ENCODE measurements at places on chromosomes 5 and 9.

DNA sequence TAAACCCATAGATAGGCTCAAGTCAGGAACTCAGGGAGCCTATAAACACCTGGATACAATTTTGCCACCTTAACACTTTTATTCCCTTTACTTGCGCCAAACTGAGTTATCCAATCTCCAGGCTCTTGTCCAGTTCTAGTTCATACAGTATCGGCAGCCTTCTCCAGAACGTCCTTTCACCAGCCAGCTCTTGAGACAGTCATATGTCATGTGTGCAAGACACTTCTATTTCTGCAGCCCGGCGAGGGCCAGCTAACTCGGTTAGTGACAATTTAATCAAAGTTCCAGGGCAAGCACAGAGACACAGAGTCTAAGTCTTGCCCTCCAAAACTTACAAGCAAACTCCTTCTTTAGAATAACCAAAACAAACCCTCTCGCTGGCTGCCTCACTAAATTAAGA is 12.9 kb downstream of the ABCA1 start:
- DNase-seq = no peak

DNA sequence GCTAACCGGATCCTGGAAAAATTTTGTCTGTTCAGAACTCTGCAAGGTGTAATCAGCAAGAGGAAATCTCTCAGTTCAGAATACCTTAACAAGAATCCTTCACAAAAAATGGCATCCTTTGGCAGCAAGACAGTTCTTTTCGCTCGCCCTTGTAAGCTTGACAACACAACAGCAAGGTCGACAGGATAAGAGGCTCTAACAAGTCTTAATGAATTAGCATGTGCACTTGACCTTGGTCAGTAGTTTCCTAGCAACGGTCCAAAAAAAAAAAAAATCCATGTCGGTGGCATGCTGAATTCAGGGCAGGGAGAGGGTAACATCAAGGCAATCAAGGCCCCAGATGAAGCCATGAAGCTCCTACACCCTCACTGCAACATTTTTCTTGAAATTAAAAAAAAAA is 172.8 kb downstream of the APBA1 start:
- DNase-seq = no peak

DNA sequence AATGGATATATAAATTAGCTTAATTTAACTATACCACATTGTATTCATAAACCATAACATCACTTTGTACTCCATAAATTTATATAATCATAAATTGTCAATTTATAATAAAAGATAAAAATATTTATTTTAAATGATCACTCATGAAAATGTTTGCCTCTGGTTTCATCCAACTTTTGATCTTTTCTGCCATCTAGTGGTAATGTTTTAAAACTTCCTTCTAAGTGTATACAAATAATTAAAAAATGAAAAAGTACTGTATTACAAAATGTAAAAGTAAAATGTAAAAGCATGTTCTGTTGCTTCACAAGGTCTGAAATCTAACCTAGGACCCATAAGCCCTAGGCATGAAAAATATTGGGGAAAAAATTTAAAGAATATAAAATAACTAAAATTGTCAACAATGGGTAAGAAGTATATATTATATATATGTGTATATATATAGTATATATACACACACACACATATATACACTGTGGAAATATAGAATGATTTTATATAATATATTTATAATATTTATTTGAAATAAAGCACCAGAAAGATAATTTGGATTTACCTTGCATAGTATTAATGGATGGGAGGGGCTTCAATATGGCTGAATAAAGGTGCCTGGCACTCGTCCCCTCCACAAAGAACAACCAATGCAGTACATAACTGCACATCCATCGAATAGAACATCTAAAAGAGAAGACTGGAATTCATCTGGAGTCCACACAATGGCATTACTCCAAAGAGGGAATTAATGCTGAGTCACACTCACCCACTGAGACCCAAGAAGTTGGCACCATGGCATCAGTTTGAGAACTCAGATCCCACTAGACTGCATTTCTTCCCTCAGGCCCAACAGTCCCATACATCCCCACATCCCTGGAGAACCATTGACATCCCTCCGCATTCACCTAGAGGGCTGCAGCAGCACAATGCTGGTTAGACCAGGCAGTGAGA is 32.5 kb downstream of the ANXA1 start:
- no peak for DNase-seq

GRCh38 chr5:93891491-93892480 is 150.4 kb upstream of the POU5F2 start:
- DNase-seq = peak; percentile 50

GRCh38 chr5:3517348-3517747 is 78.3 kb upstream of the IRX1 start:
- DNase-seq = no peak

GRCh38 chr5:155676967-155677366 is 650.0 kb upstream of the SGCD start:
- DNase-seq = no peak

DNA sequence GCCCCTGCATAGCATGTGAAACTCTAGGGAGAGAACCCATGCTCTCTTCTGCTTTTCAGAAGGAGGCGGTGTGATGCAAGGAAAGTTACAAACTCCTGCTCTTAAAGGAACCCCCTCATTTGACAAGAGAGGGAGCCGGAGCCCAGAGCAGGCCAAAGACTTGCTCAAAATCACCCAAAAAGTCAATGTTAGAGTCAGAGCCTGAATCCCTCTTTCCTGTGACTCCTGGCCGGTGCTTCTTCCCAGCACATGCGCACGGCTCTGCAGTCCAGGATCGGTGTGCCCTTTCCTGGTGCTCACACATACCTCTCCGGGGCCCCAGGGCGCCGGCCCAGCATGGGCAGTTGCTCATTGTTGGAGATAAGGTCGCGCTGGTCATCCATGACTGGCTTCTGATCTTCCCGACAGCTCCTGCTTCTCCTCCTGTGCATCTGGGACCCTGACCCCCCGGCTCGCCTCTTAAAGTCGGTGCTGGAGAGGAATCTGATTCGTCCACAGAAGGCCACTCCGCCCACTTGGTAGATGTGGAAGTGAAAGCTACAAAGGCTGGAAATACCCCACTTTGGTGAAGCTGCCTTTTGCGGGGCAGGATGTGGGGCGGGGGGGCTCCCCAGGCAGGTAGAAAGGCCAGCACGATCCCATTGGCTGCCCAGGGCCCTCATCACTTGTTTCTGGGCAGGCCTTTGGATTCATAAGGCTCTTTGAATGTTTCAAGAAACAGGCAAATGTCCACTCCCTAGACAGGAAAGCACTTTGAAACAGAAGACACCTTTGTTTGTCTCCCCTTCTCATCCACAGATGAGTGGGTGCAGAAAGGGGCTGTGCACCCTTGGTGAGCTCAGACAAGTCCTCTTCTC is at the start of gene CD74:
CD74 (minus strand) TSS at position 592 of the 857 bp plus-strand sequence; CDS start at position 431, 161 bp downstream.
- DNase-seq = no peak

- no peak for DNase-seq
Measured at GRCh38 chr5:3181671-3182070, 414.0 kb upstream of the IRX1 start.

DNA sequence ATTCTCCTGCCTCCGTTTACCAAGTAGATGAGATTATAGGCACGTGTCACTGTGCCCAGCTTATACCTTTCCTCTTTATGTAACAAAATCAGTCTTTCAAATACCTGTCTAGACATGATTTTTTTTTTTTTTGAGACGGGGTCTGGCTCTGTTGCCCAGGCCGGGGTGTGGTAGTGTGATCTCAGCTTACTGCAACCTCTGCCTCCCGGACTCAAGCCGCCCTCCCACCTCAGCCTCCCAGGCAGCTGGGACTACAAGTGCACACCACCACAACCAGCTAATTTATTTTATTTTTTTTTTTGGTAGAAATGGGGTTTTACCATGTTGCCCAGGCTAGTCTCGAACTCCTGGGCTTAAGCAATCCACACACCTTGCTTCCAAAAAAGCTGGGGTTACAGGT is 13.2 kb downstream of the NADK2 start:
- no peak for DNase-seq

DNA sequence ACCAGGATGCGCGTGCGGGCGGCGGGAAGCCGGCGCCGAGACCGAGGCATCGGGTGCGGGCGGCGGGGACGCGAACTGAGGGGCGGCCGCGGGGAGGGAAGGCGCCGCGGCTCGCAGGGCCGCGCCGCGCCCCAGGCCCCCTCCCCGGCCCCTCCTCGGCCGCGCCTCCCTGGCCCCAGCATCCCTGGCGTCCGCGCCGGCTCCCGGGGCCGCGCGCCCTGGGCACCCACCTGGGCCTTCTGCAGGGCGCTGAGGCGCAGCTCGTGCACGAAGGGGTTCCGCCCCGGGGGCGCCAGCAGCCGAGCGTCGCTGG is 324 bp downstream of the LPCAT1 start:
- no peak for DNase-seq

GRCh38 chr9:111360881-111361280 is 30.9 kb upstream of the OR2K2 start:
- no peak for DNase-seq

- no peak for DNase-seq
Measured at GRCh38 chr5:149679876-149680809, 50.0 kb upstream of the PPARGC1B start.

DNA sequence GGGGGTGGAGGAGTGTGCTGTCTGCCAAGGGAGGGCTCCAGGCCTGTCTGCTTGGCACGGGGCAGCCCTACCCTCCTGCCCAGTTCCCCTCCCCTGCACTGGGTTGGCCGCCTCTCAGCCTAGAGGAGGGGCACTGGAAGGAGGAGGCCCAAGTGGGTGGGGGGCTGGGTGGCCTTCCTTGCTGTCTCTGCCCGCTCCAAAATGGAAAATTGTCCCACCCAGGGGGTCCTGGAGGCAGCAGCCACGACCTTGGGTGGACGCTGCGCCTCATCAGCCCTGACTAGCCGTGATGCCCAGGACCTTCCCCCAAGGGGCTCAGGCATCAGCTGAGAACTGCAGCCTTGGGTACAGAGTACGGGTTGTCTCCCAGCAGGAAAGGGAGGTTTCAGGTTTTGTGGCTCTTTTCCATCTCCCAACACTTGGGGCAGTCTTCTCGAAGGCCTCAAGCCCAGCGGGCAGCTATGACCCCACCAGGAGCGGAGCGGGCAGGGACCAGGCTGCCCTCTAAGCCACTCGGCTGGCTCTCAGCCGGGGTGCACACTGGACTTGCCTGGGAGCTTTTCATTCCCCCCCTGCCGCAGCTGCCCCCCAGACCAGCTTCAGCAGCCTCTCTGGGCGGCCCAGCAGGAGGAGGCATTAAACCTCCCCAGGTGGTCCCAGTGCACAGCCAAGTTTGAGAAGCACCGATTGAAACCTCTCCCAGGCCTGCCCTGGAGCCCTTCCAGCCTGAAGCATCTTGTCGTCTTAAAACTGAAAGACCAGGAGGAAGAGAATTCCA is 20.6 kb downstream of the NTNG2 start:
- DNase-seq = no peak

GRCh38 chr5:57825031-57825686 is 342.5 kb upstream of the ACTBL2 start:
- DNase-seq = no peak

GRCh38 chr5:54577937-54578653 is 60.5 kb downstream of the SNX18 start:
- DNase-seq = no peak

DNA sequence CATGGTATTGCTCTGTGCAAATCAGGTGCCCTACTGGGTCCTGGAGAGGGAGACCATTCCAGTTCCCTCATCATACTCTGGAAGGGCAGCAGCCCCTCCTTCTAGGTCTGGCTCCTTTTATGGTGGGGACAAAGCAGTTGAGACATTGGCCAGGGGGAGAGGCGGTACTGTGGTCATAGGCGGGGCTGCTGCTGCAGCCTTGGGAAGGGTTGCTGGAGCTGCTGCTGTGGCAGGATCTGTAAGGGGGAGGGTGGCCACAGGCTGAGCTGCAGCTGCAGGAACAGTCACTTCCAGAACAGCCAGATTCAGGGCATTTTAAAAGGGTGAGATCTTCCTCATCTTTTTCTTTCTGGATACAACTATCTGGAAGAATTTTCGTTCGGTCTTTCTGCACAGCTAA is 233.0 kb upstream of the SGCD start:
- no peak for DNase-seq

- no peak for DNase-seq
Measured at GRCh38 chr5:103260951-103261350, 2.4 kb downstream of the MACIR start.

GRCh38 chr5:11803436-11803835 is 100.8 kb downstream of the CTNND2 start:
- no peak for DNase-seq

- no peak for DNase-seq
Measured at GRCh38 chr5:122354293-122354692, 42.3 kb downstream of the SNCAIP start.

- no peak for DNase-seq
Measured at GRCh38 chr9:1042466-1042865, 7.7 kb upstream of the DMRT2 start.

DNA sequence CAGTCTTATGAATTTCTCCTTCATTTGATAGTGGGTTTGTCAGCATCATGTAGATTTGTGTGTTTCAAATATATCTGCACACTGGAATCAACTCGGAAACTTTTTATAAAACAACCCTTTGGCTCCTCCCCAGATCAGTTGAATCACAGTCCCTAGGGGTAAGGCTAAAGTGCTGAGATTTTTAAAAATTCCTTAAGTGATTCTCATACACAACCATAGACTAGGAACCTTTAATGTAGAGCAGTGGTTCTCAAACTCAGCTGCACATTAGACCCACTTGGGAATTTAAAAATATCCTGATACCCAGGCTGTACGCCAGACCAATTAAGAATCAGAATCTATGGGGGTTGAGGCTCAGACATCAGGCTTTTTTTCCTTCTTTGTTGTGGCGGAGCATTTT is 17.5 kb upstream of the JAK2 start:
- DNase-seq = no peak

GRCh38 chr9:101931756-101932155 is 193.3 kb upstream of the GRIN3A start:
- no peak for DNase-seq

DNA sequence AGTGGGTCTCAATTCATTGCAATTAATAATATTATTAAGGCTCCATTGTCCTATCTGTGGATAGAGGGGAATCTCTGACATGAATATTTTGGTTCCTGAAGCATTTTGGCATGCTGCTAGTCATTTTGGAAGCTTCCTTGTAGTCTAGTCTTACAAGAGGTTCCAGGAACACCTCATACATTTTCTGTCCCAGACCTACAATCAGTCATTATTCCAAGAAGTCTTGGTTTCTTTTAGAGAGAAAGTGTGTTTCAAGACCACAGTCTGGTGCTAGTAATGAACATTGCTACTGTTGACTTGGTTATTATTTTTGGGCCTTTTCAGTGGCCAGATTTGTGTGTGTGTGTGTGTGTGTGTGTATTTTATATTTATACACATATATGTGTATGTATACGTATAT is 98.9 kb downstream of the ERCC6L2 start:
- no peak for DNase-seq

- no peak for DNase-seq
Measured at GRCh38 chr9:20217596-20217995, 404.7 kb downstream of the MLLT3 start.

- DNase-seq = no peak
Measured at GRCh38 chr9:99778308-99778707, 43.4 kb upstream of the NR4A3 start.

- DNase-seq = no peak
Measured at GRCh38 chr5:40410964-40411635, 268.6 kb upstream of the PTGER4 start.

Measured in NCI-H510A (cell line).